ENCODE measurements at places on chromosomes 5 and 9.

- no peak for DNase-seq
Measured at GRCh38 chr5:180105827-180106312, 34.3 kb upstream of the RNF130 start.

DNA sequence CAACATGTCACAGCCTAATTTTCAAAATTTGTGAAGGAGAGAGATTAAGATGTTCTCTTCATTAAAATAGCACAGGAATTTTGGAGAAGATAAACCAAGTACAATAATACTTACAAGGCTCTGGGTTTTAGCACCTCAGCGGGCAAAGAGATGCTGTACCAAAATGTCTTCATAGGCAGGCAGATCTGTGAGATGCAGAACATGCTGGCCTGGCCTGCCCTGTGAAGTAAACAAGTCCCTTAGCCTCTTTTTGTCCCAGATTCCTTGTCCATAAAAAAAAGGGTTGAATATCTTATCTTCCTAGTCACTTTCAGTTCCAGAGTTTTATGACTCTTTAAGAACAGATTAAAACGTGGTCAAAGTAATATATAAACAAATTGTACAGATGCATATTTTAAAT lies 53.0 kb upstream of the C6 start:
- no peak for DNase-seq

GRCh38 chr9:123562844-123563346 lies 206.9 kb downstream of the CRB2 start:
- no peak for DNase-seq

GRCh38 chr5:69224520-69224919 lies 10.2 kb upstream of the CDK7 start:
- DNase-seq = no peak

DNA sequence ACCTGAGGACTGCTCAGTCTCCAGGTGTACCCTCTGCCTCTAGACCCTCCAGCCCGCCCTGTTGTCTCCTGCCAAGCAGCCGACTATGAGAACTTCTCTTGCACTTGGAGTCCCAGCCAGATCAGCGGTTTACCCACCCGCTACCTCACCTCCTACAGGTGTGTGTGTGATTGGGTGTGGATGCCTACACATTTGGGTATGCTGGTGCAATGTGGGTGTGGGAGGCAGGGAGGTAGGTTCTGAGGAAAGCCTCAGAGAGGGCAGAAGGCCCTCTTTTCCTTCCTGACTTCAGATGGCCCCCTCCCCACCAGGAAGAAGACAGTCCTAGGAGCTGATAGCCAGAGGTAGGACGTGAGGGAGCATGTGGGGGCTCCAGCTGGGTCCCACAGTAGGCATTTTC lies 5.0 kb downstream of the IL11RA start:
- DNase-seq = no peak

GRCh38 chr5:4880304-4880741 lies 259.8 kb upstream of the ADAMTS16 start:
- no peak for DNase-seq

- DNase-seq = no peak
Measured at GRCh38 chr9:93813221-93814076, 141.7 kb downstream of the BARX1 start.

DNA sequence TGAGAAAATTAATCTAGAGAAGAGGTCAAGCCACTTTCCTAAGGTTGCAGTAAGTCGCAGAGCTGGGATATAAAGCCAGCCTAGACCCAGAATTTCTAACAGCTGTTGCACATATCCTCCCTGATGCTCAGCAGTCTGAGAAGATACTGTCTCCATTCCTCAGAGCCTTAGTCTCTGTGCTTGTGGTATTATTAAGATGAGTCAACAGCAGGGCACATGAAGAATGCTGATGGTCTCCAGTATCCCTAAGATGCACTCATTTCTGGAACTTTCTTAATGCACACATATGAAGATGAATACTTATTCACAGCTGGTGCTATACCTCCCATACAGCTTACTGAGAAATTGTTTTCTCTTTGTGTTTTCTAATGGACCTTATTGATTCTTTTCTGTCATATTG lies 32.5 kb downstream of the SGCD start:
- no peak for DNase-seq

DNA sequence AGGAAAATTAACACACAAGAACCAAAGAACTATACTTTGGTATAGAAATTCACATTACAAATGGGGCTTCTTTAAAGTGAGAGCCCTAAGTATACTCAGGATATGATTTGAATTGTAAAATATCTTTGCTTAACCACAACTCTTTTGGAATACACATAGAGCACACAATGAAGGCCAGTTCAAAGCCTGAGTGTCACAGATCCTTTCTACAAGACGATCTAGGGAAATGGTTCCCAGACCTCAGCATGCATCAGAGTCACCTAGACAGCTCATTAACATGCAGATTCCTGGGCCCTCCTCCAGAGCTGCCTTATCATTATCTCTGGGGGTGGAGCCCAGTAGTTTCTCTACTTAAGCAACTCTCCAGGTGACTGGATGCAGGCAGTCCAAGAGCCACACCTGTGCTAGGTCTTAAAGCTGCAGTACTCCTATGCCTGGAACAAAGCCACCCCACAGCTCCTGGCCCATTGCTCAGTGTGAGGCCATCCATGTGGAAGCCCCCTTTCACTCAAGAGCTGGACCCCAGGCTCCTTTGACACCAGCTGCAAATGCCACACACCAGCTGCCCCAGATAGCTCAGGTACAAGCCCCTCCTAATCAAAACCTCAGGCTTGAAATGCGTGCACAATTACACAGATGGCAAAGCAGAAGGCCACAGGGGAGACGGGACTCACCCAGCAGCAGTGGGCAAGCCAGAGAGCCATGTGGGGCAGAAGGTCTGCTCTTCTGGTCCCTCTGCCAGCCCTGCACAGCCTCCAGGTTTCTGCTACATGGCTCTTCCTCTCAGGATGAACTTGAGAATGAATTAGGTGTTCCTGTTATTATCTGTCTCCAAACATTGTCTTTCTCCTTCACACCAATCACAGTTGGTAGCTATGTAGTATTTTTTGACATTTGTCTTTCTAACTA lies 106.1 kb downstream of the SH3TC2 start:
- DNase-seq = no peak

DNA sequence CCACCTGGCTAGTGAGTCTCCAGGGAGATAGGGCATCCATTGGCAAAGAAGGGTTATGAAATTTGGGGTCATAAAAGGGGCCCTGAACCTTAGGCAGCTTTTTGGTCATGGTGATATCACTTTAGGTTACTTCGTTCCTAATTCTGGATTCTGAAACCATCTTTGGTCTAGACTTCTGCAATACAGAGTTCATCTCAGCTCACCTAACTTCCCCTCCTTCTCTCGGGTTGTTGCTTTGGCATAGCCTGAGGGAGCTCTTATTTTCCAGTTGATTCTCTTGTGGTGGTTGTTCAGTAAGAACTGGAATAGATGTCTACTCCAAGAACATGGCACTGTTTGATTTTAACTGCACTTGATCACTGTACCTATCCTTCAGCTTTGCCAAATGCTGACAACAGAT lies 148.9 kb upstream of the RUSC2 start:
- DNase-seq = no peak

- no peak for DNase-seq
Measured at GRCh38 chr9:130458027-130458803, 13.5 kb downstream of the ASS1 start.

- no peak for DNase-seq
Measured at GRCh38 chr5:75016896-75017295, 35.5 kb downstream of the GCNT4 start.

DNA sequence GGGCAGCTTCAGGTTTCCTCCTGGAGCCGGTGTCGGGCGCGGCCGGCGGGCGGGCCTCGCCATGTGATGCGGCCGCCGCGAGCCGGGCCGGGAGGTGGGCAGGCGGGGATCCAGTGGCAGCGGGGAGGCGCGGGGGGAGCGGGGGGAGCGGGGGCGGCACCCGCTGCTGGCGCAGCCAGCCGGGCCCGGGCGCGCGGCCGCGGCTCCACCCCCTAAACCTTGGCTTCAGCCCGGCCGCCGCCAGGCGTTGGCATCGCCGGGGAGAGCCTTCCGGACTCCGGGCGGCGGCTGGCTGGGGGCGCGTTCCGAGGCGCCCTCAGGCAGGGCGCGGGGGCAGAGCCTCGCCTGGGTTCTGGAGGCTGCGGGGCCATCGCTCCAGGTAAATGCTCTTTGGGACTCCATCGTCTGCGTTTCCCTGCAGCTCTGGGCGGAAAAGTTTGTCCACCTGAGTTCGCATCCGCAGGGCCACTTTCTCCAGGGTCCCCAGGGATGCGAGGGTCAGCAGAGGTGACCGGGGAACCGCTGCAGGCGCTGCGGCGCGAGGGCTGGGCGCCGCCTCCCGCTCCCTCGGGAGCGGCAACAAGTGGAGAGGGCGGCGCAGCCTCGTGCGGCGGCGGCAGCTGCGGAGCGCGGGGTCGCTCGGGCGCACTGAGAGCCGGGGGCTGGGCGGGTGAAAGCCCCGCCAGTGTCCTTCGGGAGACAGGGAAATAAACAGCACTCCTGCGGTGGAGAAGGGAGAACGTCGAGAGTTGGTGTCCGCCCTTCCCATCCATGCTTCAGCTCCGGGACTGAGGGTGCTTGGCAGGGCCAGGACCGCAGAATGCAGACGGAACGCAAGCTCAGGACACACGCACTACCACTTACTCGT lies at the start of gene ARHGEF28:
TSS of gene ARHGEF28 (plus strand) at position 253 of the 868 bp plus-strand sequence. CDS start 58,656 bp downstream, outside the sequence.
- DNase-seq = no peak

DNA sequence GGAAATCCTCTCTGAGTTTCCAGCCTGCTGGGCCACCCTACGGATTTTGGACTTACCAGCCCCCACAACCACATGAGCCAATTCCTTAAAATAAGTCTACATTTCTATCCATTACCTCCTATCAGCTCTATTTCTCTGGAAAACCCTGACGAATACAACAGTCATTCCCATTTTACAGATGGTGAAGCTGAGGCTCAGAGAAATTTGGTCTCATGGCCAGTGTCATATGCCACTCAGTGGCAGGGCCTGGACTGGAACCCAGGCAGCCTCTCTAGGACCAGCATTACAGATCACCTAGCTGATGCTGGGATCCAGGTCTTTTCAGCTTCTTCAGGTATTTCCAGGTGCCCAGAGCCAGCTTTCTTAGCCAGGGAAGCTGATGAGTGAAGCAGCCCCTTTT lies 45.0 kb upstream of the SH3PXD2B start:
- DNase-seq = no peak

DNA sequence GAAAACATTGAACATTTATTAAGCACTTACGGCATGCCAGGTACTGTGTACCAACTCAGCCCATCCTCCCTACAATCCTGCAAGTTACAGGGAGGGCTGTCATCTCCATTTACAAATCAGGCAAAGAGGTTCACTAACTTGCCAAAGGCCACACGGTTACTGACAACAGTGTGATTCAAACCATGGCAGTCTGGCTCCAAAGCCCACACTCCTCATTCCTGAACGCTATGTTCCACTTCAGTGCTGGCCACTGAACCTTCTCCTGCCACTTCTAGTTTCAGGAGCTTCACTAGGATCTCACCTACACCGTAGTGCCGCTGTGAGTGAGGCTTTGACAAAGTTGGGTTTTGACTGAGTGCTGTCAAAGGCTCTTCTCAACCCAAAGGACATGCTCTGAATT lies 7.2 kb upstream of the LIFR start:
- no peak for DNase-seq

GRCh38 chr5:56257010-56257409 lies 23.9 kb upstream of the ANKRD55 start:
- no peak for DNase-seq

Data from stimulated activated CD4-positive, alpha-beta T cell treated with anti-CD3 and anti-CD28 coated beads, Interleukin-1b, Interleukin-23, amount 100 ng/mL, for 1 hour (primary cell).